ENCODE measurements at places on chromosomes 13 and 19.

DNA sequence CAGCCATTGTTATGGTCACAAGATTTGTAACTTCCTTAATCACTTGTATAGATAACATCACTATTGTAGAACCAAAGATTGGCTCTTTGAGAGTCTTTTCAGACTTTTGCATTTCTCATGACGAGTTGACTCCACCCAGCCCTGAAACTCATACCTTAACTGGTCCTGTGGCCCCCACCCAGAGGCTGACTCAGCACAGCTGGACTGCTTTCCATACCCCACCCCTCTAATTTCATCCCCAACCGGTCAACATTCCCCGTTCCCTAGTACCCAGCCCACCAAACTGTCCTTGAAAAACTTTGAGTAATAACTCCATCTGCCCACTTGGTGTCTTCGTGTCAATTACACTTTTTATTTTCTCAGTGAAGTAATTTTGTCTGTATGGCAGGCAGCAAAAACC lies 32.1 kb upstream of the SLITRK1 start:
- DNase-seq: no peak

DNA sequence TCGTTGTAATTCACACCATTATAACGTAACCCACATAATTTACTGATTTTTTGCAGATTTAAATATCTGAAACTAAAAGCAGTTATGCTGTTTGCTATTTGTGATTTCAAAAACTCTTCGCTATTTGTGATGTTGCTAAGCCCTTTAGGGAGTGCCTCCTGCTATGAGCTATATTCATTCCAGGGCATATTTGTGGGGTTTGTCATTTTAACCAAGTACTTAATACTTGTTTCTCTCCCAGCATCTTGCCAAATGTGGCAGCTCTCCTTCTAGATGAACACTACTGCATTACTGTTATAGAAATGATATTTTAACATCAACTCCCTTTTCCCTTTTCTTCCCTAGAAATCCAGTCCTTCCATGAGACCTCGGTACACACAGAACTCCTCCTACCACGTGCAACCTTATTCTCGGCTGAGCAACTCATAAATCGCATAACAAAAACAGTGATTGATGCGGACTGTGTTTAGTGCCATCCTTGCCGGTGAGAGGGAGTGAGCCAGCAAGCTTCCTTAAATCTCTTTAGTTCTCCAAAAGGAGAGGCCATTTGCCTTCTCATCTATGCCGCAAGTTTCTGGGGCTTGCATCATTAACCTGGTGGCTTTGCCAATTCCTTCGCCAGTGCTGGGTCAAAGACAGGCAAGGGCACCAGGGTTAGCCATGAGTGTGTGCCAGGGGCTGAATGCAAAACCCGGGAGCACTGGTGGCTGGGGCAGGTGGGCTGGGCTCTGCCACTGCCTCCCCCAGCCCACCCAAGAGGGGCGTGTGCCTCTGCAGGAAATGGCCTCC lies 33.4 kb downstream of the RFX2 start:
- no peak for DNase-seq

DNA sequence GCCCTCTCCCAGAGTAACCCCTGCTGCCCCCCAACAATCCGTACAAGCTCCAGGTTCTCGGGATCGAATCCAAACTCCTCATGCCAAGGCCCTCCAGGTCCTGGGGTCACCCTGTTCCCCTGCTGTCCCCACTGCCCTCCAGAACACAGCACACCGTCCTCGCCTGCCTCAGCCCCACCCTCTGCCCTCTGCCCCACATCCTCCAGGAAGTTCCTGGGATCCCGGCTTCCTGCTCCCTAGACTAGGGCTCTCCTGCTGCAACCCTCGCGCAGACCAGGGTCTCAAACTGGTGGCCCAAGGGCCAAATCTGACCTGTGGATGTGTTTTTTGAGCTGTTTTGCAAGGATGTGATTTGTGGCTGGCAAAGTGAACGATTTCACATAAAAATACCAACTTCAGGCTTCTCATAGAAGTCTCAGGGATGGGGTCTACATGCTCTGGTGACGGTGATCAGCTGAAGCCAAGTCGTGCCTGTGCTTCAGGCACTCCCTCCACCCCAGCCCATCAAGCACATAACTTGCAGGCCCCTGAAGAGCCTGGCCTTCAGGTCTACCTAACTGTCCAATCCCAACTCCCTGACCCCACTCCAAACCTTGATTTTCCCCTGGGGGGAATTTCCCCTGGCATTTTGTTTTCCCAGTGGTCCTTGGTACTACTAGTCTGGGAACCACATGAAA lies 1.8 kb downstream of the RABAC1 start:
- DNase-seq: no peak

- no peak for DNase-seq
Measured at GRCh38 chr13:101706651-101707050, 254.2 kb downstream of the ITGBL1 start.

DNA sequence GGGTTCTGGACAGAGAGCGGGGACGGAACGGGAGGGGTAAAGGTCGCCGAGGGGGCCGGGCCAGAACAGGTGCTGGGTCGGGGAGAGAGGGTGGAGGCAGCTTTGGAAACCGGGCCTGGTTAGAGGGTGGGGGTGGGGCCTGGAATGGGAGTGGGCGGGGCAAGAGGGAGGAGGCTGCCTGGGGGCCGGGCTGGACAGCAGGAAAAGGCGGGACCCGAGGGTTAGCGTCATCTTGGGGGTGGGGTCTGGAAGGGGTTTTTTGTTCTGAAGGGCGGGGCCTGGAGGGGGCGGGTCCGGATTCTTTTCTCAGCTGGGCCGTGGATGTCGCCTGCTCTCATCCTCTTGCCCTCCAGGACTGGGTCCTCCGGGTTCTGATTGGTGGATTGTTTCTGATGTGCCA lies 4.3 kb upstream of the ZNF813 start:
- DNase-seq: no peak

DNA sequence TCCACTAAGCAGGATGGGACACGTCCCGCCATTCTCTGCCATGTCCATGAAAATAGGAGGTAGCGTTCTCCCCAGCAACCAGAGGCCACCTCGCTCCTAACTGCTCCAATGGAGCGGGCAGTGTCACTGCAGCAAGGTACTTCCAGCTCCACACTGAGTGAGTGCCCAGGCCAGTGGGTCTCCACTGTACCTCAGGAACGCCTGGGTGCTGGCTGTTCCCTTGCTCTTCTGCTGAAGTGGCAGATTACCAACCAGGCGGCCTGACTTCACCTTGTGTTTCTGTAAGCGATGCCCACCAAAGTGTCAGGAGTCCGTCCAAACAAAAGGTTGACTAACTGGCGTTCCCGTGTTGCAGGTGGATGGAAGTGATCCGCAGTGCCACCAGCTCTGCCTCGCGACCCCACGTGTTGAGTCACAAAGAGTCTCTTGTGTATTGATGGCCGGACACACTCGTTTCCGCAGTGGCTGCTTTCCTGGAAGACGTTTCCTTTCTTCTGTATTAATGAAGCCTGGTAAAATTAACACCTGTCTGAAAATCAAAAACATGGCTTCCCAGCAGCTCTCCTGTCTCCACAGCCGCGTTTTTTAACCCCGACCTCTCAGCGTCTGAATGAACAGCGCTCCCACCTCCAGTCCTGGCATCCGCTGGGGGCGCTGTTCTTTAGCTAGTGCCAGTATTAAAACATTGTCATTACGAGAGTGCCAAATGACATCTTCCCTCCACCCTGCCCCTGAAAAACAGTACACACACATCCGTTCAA lies 128.8 kb downstream of the STK24 start:
- no peak for DNase-seq

GRCh38 chr19:28425046-28425931 lies 787.7 kb downstream of the UQCRFS1 start:
- no peak for DNase-seq

- no peak for DNase-seq
Measured at GRCh38 chr13:27924529-27925141, 4.8 kb downstream of the PDX1 start.
